NCI-H2081 (cell line): ENCODE measurements at places on chromosomes 6 and 20.

DNA sequence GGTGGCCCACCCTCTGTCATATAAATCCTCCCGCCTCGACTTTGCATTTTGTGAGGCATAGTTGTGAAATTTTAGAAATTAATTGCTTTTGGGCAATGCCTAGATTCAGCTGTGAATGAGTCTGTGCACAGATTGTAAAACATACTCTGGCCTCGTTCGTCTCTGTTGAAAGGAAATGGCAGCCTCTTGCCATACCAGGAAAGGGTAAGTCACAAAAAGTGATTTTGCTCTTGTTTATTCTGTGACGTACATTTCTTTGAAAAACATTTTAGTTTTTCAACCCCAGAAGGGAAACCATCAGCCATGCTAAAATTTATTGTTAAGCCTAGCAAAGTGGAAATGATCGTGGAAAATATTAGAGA lies 15.3 kb upstream of the EXOC2 start:
- DNase-seq, result no peak

DNA sequence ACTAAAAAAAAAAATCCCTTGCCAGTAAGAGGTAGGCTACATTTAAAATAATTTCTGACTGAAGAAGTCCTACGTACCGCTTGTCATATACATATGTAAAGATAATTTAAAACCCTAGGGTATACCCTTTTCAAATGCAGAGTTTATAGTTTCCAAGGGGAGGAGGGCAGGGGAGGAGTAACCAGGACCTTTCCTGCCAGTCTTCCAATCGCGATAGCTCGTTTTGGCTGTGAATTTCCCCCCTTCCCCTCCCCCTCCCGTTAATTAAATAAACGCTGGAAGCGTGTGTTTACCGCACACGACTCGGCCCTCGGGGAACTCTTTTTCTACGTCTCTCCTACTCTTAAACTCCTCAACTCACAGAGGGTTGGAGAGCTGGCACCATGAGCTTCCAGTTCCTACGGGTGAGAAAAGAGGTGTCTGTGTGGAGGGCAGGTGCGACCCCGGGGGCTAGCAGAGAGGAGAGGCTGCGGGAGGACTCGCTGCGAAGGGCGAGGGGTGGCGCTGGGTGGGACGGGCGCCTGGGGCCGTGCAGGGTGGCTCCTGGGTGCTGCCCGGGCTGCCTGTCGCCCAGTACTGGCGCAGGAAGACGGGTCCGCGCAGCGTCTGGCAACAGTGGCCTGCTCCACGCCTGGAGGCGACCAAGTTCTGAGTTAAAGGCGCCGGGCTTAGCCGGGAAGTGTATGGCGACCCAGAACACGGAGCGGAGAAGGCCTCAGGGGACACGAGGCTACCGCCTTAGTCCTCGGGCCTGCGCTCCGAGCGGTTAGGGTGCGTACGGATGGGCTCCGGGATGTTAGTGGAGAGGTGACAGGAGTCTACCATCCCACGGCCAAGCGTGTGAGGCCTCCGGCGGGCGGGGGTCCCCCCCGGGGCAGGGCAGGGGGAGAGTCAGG lies 4.1 kb upstream of the TFAP2C start:
- DNase-seq, result no peak

GRCh38 chr20:2172305-2173175 lies 70.9 kb downstream of the STK35 start:
- DNase-seq, result peak; percentile 35

- no peak for DNase-seq
These were observed 3.5 kb downstream of the MCM9 start for GRCh38 chr6:118931436-118931835.

GRCh38 chr6:133955582-133956415 lies 2.8 kb downstream of the TBPL1 start:
- no peak for DNase-seq

GRCh38 chr20:289693-290083 lies 862 bp downstream of the C20orf96 start:
- no peak for DNase-seq

GRCh38 chr6:247351-247750 lies 44.9 kb upstream of the DUSP22 start:
- DNase-seq, result no peak

GRCh38 chr6:158938811-158939254 lies 61.2 kb downstream of the RSPH3 start:
- no peak for DNase-seq

DNA sequence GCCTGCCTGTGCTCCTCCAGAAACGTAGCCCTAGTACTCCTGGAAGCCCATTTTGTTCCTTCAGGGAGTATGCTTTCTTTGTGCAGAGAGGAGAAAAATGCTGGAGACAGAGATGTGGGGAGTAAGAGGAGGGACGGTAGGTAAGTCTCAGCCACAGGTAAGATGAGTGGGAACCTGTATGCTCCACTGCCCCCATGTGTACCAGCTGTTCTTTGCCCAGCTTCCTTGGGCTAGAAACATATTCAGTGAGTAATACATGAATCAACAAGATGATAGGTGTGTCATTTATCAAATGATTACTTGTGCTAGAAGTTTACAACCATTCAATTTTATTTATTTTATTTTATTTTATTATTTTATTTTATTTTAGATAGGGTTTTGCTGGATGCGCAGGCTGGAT lies 13.6 kb upstream of the CEP85L start:
- no peak for DNase-seq

DNA sequence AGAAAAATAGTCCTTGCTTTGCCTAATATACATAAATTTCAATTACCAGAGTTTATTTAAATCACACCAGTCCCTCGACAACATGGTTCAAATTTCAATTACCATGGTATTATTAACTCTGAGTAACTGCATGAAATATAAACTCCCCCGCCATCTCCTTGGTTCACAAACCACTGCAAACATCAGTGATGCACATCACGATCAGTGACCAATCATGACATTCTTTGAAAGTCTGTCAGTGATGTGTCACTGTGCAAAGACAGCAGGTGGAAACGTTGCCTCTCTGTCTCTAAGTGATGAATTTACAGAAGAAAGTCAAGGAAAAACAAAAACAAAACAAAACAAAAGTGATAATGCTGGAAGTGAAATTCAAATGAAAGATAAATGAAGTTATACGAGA lies 86.7 kb downstream of the TASP1 start:
- DNase-seq, result no peak

- DNase-seq, result no peak
These were observed 13.0 kb downstream of the ALDH8A1 start for GRCh38 chr6:134936931-134937330.

- DNase-seq, result no peak
These were observed 71.4 kb upstream of the TCF21 start for GRCh38 chr6:133817460-133818047.

DNA sequence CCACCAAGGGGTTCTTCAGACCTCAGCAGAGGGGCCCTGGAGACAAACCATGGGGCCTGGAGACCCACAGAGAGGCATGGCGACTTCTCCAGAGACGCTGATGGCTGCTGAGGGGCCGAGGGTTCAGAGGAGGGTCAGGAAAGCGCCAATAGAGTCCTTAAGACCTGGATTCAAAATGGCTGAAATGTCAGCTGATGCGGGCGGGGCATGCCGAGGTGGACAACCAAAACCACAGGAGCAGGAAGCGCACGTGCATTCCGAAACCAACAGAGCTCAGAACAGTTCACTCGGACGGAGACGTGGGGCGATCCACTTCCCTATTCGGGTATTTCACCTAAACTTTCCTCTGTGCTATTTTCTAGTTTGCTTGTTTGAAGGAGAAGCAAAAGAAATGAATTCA lies 99.9 kb upstream of the RIN2 start:
- no peak for DNase-seq

DNA sequence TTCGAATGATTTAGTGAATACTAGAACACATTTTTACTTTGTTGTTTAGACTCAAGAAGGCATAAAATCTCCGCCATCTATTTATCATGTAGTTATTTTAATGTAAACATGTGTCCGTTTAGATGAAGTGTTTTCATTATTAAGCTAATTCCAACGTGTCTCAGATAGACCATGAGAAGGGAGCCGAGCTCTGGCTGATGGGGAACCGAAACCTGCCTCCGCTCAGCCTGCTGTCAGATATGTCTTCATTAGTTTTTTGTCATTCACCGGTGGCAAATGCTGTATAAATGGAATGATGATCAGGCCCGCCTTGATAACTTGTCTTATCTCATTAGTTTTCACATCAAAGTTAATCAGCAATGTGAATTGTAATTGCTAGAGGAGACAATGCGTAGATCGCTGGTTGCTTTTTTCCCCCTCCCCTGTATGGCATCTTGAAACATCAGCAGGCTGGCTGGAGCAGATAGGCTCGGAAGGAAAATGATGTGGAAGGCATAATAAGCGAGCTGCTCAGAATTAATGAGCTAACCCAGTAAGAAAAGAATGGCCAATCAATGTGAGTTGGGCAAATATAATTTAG lies 136.4 kb downstream of the LINC00237 start:
- no peak for DNase-seq

DNA sequence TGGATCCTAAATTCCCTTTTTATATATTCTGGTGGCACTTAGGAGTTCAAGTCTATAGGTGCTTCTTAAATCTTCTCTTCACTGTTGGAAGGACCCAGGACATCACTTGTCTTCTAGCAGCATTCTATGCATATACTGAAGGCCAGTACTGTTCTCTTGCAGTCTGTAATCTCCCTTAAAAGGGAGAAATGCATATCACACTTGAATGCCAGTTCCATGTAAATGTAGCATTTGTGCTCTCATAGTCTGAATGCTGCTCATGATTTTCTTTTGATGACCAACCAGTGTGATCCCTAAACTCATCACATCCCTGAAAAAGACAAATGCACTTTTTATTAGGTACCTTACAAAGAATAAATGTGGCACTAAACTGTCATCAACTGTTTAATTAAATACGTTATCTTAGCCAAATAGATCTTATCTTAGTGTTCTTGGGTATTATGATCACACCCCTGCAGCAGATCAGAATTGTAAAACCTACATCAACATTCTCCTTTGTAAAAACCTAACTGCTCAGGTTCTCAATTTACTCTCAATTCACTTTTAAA lies 176.1 kb downstream of the EPHA7 start:
- DNase-seq, result no peak

DNA sequence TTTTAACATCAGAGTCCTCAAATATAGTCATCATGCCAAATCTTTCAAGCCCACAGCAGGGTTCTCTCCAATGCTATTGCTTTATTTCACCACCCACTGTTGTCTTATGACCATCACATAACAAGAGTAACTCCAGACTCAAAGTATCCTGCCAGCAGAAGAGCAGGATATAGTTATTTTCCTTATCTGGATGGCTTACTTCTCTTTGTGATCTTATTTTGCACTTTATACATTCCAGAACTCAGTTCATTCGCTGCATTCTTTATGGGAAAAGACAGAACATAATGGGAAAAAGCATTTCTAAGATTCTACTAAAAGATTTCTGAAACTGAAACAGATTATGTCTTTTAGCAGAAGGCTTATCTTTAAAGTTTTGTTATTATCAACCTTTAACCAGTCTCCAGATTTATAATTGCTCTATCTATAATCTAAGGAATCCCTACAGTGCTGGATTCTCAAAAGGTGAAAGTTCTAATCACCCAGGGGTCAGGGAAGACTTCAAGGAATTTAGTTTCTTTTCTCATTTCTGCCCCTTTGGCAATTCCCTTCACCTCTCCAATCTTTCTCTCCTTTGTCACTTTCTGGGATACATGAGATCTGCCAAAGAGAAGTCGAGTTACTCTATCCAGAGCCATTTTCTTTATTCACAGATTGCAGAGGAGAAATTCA lies 190.4 kb downstream of the TPBG start:
- no peak for DNase-seq

GRCh38 chr20:61303675-61304074 lies 51.6 kb downstream of the CDH4 start:
- no peak for DNase-seq

- DNase-seq, result no peak
These were observed 74.8 kb upstream of the DEFB112 start for GRCh38 chr6:50124572-50124971.
